ENCODE measurements at places on chromosomes 16 and 17.

- DNase-seq, result peak; percentile 86
These were observed 52.8 kb downstream of the TOM1L2 start for GRCh38 chr17:17919169-17920107.

DNA sequence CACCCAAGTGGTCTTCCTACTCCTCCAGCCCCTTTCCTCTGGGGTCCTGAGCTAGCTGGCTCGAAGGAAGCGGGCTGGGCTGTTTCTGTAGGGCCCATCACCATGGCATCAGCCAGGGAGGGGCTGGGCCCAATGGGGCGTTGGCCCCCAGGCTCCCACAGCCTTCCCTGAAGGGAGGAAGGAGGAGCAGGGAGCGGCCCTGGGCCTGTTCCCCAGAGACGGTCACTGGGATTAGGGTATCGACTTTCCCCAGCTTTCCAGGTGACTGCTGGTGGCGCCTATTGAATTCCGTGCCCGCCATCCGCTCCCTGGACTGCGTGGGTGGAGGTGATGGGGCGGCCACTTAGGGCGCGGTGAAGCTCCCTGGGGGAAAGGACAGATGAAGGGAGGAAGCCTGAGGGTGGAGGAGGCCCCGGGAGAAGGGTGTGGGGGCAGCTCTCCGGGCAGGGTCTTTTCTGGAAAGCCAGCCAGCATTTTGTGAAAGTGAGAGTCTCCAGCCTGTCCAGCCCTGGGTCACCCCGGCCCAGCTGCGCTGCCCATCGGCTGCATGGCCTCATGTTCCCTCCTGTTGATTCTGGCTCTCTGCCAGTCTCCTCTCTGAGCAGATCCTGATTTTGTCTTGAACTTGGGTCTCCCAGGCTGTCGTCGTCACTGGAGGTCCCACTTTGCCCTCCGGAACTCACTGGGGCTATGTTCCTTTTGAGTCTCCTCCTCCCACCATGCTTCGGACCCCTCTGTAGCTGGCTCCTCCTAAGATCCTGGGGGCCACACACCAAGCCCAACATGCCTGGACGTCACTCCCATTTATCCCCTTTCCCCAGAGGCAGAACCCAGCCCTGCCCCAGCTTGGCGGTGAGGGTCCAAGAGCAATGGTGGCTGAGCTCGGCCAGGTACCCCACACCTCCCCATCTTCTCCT lies 9.8 kb downstream of the NHERF1 start:
- no peak for DNase-seq

DNA sequence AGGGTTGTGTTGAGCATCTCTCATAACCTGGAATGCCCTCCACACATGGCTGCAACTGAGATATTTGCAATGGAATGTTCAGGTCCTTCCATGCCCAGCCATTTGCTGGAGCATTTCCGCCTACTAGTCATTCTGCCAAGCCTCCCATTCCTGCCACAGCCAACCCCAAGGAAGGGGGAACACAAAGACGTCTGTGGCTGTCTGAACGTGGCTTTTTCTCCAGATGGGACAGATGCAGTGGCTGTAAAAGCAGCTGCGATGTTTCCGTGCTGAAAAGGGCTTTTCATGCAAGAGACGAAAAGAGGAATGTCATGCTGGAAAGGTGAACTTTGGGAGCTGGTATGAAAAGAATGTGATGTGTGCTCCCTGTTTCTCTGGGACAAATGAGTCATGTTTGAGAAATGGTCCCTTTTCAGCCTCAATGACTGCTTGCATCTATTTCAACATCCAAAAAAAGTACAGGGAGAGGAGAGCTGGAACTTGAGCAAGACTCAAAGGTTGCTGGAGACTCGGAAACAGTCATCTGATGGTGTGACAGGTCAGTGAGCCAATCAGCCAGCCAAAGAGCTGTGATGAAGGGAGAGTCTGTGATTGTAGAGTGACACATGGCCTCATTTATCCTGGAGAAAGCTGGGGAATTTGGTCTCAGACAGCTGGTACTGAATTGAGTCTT lies 208.9 kb downstream of the SHISA9 start:
- DNase-seq, result no peak

GRCh38 chr17:47935961-47936360 lies 5.4 kb upstream of the PNPO start:
- DNase-seq, result no peak

DNA sequence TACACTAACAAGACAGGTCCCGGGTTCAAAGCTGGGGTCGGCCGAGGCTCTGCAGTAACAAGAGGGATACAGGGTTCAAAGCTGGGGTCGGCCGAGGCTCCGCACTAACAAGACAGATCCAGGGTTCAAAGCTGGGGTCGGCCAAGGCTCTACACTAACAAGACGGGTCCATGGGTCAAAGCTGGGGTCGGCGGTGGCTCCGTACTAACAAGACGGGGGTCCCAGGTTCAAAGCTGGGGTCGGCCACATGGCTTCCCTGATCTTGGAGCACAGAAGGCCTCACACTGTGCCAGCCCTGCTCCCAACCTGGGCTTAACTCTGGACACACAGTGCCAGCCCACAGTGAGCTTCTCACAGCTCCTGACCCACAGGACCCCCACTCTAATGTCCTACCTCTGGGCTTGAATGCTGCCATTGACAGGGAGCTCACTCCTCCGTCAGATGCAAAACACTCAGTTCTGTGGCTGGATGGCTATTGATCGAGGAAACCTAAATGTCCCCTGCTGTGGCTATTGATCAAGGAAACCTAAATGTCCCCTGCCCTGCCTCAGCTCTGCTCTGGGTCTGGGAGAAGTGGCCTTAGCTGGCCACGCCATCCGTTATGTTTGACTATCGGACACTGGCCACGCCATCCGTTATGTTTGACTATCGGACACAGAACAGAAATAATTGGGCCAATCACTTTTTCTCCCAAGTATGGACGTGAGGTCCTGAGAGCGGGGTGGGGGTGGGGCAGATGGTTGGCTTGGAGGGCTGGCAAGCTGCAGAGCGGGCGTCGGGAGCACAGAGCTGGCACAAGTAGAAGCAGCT lies 54.6 kb upstream of the DOC2B start:
- DNase-seq, result no peak

- DNase-seq, result no peak
These were observed 288.6 kb upstream of the ELAC2 start for GRCh38 chr17:13306310-13306962.

GRCh38 chr17:77358801-77359200 lies 218.0 kb downstream of the SEC14L1 start:
- no peak for DNase-seq

- no peak for DNase-seq
These were observed 133.5 kb downstream of the SEC14L1 start for GRCh38 chr17:77274096-77274845.

DNA sequence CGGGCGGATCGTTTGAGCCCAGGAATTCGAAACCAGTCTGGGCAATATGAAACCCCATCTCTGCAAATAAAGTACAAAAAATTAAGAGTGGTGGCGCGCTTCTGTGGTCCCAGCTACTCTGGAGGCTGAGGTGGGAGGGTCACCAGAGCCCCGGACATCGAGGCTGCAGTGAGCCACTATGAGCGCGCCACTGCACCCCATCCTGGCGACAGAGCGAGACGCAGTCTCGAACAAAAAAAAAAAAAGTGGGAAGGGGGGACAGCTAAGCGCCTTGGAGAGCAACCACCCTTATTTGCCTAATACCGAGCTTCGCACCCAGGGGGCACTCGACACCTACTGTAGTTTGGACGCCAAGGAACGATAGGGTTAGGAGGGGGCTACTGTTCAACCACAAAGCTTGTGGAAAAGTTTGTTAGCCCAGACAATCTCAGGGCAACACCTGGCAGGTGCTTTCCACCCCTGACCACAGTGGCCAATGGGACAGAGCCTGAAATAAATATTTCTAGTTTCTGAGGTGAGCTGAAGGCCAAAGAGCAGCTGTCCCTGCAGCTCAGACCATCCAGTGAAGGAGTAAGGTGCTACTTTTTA lies 847 bp upstream of the PSMC3IP start:
- peak; percentile 63 for DNase-seq

DNA sequence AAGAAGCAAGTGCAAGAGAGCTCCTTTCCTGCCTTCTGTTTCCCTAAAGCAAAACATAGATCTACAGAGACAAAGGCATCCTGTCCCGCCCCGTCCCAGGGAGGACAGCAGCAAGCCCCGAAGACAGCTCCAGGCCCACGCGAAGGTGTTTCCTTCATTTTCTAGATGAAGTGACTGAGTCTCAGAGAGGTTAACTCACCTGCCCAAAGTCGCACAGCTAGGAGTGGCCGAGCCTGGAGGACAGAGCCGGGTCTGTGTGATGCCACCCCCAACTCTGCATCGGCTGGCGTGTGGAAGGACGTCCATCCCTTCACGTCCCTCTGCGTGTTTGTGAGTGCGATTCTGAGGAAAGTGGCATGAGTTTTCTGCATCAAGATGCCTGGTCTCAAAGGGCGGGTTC lies 187.2 kb upstream of the CHMP6 start:
- DNase-seq, result no peak

- no peak for DNase-seq
These were observed 78.3 kb downstream of the GAS7 start for GRCh38 chr17:10120109-10120485.

DNA sequence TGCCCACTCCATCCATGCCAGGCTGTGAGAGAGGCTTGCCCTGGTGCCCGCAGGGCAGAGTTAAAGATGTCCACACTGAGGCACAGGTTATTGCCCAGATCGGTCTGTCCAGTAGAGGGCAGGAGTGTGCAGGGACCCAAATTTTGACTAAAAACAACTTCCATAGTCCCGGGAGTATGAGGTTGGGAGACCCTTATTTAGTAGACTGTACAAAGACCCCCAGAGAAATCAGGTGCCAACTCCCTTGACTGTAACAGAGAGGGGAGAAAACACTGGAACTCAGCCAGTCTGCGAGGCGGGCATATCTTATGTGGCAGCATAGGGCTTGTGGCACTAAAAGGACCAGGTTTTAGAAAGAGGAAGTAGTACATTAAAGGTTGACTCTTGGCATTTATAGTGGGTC lies 43.4 kb downstream of the HNF1B start:
- peak; percentile 29 for DNase-seq

- DNase-seq, result no peak
These were observed 24.7 kb upstream of the TOB1 start for GRCh38 chr17:50890675-50891516.

DNA sequence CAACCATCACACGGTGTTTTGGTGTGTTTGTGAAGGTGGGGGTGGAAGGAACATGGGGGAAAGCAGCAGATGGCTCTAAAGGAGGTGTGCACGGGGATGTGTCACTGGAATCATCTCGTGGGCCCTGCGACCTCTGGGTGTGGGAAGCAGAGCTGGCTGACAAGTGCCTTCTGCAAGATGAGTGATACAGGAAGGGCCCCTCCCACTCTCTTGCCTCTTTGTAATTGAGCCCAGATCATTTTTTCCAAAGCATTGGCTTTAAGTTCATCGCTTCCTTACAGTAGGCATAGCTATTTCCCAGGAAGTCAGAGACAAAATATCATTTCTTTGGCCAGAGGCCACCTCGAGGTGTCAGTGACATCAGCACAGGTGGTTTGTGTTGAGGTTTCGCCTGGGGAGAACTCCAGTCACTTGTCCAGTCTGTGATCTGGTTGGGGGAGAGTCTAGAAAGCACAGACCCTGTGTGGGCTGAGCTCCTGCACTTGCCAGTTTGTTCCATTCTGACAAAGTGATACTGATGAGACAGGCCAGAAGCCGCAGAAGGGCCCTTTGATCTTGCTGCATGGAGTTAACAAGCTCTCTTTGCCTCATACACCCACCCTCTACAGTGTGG lies 20.6 kb upstream of the SNTB2 start:
- DNase-seq, result no peak

DNA sequence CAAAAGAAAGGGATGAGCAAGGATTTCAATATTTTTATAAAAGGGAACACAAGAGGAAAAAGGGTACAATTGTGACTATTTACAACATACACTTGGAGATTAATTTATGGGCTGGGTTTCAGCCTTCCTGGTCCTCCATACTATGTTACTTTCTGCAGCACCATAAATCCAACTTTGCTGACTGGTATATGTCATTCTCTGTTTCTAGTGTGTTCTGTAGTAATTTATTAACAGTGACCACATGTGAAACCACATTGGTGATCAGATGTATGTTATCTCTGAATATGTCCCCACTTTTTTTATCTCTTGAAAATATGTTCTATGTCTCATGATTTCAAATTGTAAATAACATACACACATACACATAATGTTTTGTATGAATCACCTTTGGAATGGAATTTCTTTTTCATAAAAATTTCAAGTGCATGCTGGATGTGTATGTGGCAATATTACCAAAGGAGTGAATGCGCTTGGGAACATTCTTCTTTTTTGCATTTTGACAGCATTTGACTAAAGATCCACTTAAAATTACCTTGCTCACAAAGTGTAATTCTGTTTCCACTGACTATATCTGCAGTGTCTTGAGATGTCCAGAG lies 2.9 kb upstream of the LYRM9 start:
- DNase-seq, result no peak

GRCh38 chr17:31538080-31538762 lies 146.7 kb downstream of the RAB11FIP4 start:
- DNase-seq, result no peak

DNA sequence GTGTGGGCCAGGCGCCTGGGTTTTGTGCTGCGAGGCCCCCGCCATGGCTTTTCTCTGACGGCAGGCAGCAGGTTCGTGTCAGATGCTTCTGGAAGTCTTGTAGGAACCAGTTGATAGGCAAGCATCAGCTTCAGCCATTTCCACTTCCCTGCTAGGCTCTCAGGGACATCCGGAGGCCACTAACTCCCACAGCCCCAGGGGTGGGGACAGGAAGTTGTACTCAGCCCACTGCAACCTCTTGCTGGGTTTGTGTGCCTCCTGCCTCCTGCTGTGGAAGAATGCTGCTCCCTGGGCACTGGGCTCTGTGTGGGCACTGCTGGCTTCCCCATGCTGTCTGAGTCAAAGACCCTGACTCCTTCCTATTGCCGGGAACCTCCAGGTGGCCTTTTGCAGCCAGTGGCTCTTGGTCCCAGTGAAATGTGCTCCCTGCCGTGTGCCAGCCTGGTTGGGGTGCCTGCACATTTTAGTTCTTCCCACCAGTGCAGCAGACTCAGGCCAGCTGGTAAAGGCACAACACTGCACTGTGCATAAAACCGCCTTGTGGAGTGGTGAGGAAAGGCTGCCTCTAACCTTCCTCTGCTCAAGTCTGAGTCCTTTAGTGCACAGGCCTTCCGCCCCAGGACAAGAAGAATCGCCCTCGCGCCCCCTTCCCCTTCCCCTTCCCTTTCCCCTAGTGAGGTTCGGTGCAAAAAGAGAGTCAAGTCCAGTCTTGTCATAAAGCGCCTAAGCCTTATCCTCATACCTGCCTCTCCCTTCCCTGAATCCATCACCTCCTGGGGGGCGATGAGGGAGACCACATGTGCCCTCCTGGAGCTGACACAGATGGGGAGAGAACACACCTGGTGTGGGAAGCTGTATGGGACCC lies 16.6 kb downstream of the LDHD start:
- peak; percentile 41 for DNase-seq
